GM04504 (cell line): ENCODE measurements at places on chromosomes 6 and 20.

- DNase-seq, result peak; percentile 86
These were observed 1.4 kb upstream of the TRERF1 start for GRCh38 chr6:42453031-42453653.

GRCh38 chr20:24648481-24648880 lies 179.1 kb downstream of the SYNDIG1 start:
- DNase-seq, result no peak

- DNase-seq, result no peak
These were observed 188.0 kb upstream of the TENT5A start for GRCh38 chr6:81940451-81940985.

GRCh38 chr20:20020908-20021307 lies 3.7 kb downstream of the NAA20 start:
- no peak for DNase-seq

DNA sequence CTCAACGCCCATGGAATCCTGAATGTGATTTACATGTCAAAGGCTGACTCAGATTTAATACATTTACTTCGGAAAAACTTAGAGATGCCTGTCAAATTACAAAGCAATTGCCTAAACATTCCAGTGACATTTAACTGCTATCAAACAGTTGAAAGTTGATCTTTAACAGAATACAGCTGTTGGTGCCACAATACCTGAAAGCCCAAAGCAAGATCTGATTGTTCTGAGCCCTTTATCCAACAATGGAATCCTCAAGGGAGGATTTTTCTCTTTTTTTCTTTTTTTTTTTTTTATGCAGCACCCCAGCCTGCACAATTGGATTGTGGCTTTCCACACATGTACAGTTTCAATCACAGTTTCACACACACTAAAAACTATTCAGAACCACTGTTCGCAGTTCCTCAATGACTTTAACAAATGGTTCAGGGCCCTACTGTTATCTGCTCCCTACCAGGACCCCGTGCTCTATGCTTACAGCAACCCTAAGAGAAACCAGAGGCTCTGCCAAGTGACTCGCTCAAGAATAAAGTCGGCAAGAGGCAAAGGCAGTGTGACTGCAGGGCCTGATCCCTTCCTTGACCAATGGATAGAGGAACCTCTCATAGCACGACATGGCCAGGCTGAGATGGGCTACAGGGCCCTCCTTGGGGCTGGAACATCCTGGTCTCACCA lies 33.3 kb downstream of the EPB41L2 start:
- DNase-seq, result no peak

- no peak for DNase-seq
These were observed 459.5 kb downstream of the LMBRD1 start for GRCh38 chr6:69337311-69337710.
